Natural killer cell (primary cell): ENCODE measurements at places on chromosomes 1 and 21. TPM values are rescaled to one million over a fixed set of nuclear protein-coding genes. Genes with fewer than 3 reads are reported as not detected.

LCE6A gene
- total RNA-seq, result not detected

DNA sequence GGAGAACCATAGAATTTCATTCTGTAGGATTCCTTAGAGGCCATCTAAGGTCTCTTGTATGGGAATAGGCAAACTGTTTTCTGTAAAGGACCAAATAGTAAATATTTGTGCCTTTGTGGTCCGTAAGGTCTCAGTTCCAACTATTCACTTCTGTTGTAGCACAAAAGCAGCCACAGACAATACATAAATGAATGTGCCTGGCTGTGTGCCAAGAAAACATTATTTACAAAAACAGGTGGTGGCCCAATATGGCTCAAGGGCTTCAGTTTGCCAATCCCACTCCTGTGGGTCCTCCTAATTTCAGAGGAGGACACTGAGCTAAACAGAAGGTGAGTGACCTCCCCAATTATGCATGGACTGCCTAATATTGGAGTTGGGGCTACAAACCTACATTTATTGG, 67.6 kb upstream of the EDEM3 start:
- no peak overlapping the region for H3K4me3 ChIP-seq
- H3K36me3 ChIP-seq, result peaks cover 40% of the 10 kb centered on the region
- DNase-seq, result no peak

CFAP141 gene
- 1.2 TPM for total RNA-seq

DNA sequence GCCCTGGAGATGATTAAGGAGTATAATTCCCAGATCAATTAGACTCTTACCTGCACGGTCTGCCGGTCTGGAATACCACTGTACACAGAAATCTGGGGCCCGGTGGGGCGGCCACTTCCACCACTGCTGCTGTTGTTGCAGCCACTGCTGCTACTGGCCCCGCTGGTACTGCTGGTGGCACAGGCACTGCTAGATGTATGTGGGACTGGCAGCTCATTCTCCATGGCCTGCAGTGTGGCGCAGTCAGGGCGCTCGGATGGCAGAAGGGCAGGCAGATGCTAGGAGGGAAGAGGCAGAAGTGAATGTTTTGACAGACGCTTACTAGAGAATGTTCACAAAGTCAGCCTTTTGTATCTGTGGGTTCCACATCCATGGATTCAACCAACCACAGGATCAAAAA, 54.4 kb upstream of the A3GALT2 start:
- H3K27me3 ChIP-seq, result no peaks in the 10 kb centered on the region
- H3K27ac ChIP-seq, result no peak overlapping the region
- H3K4me1 ChIP-seq, result no peaks in the 10 kb centered on the region
- no peaks in the 10 kb centered on the region for H3K36me3 ChIP-seq
- H3K4me3 ChIP-seq, result no peak overlapping the region
- no peak for DNase-seq

- no peaks in the 10 kb centered on the region for H3K4me1 ChIP-seq
- H3K27ac ChIP-seq, result no peak overlapping the region
- H3K27me3 ChIP-seq, result no peaks in the 10 kb centered on the region
These were observed 148.0 kb downstream of the TSEN15 start for GRCh38 chr1:184199438-184200085.

- peak; percentile 46 for DNase-seq
- H3K36me3 ChIP-seq, result no peaks in the 10 kb centered on the region
- H3K4me1 ChIP-seq, result peaks cover 28% of the 10 kb centered on the region
- no peak overlapping the region for H3K27ac ChIP-seq
These were observed 481 bp downstream of the TAL1 start for GRCh38 chr1:47231301-47232186.

- H3K4me3 ChIP-seq, result peak overlapping the region; percentile 52
- H3K36me3 ChIP-seq, result no peaks in the 10 kb centered on the region
- no peak for DNase-seq
- H3K27ac ChIP-seq, result no peak overlapping the region
- H3K4me1 ChIP-seq, result peaks cover 43% of the 10 kb centered on the region
These were observed 2.5 kb downstream of the TGFBR3 start for GRCh38 chr1:91883470-91883869.

CD2 gene
- total RNA-seq, result 93.4 TPM

RBP7 gene
- 2.3 TPM for total RNA-seq

PEAR1 gene
- 1.4 TPM for total RNA-seq

DCST1 gene
- 0.60 TPM for total RNA-seq

GRCh38 chr1:29136391-29136915, 12.8 kb upstream of the TMEM200B start:
- H3K4me3 ChIP-seq, result no peak overlapping the region
- H3K27me3 ChIP-seq, result no peaks in the 10 kb centered on the region
- H3K27ac ChIP-seq, result no peak overlapping the region
- no peak for DNase-seq
- H3K4me1 ChIP-seq, result no peaks in the 10 kb centered on the region

GRCh38 chr1:235229868-235230267, 68.8 kb upstream of the RBM34 start:
- DNase-seq, result no peak
- H3K4me1 ChIP-seq, result no peaks in the 10 kb centered on the region
- no peaks in the 10 kb centered on the region for H3K27me3 ChIP-seq
- H3K36me3 ChIP-seq, result peaks cover 34% of the 10 kb centered on the region
- no peak overlapping the region for H3K4me3 ChIP-seq

- DNase-seq, result no peak
- H3K27me3 ChIP-seq, result no peaks in the 10 kb centered on the region
- H3K4me3 ChIP-seq, result no peak overlapping the region
- no peak overlapping the region for H3K27ac ChIP-seq
- no peaks in the 10 kb centered on the region for H3K36me3 ChIP-seq
These were observed 299.4 kb downstream of the LRRIQ3 start for GRCh38 chr1:73898540-73898939.

PADI1 gene
- not detected for total RNA-seq

AMY2A gene
- total RNA-seq, result not detected

GRCh38 chr1:191634801-191635508, 523.3 kb upstream of the RGS18 start:
- no peaks in the 10 kb centered on the region for H3K27me3 ChIP-seq
- no peak overlapping the region for H3K27ac ChIP-seq
- DNase-seq, result no peak
- no peak overlapping the region for H3K4me3 ChIP-seq
- no peaks in the 10 kb centered on the region for H3K36me3 ChIP-seq

DNA sequence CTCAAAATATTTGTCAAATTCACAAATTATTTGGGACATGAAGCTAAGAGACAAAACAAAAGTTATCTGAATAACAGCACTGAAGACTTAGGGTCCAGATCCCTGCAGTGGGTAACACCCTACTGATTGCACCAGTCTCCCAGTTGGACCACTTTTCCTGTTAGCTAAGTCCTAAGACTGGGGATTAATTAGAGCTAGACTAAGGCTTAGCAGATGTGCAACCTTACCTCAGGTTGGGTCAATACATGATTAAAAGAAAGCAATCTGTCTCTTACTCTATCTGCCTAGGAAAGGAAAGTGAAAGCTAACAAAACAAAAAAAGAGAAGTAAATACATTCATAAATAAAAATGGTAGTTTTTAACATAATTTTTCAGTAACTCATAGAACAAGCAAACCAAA, 737.2 kb upstream of the CHRM3 start:
- H3K36me3 ChIP-seq, result no peaks in the 10 kb centered on the region
- no peak overlapping the region for H3K4me3 ChIP-seq
- H3K27ac ChIP-seq, result no peak overlapping the region
- no peaks in the 10 kb centered on the region for H3K27me3 ChIP-seq
- H3K4me1 ChIP-seq, result no peaks in the 10 kb centered on the region
- DNase-seq, result no peak

- no peaks in the 10 kb centered on the region for H3K27me3 ChIP-seq
- peaks cover 30% of the 10 kb centered on the region for H3K4me1 ChIP-seq
- H3K4me3 ChIP-seq, result peak overlapping the region; percentile 73
- H3K27ac ChIP-seq, result peak overlapping the region; percentile 83
- no peak for DNase-seq
- no peaks in the 10 kb centered on the region for H3K36me3 ChIP-seq
These were observed 29.8 kb upstream of the A3GALT2 start for GRCh38 chr1:33350611-33351280.

KCNA10 gene
- not detected for total RNA-seq

DNA sequence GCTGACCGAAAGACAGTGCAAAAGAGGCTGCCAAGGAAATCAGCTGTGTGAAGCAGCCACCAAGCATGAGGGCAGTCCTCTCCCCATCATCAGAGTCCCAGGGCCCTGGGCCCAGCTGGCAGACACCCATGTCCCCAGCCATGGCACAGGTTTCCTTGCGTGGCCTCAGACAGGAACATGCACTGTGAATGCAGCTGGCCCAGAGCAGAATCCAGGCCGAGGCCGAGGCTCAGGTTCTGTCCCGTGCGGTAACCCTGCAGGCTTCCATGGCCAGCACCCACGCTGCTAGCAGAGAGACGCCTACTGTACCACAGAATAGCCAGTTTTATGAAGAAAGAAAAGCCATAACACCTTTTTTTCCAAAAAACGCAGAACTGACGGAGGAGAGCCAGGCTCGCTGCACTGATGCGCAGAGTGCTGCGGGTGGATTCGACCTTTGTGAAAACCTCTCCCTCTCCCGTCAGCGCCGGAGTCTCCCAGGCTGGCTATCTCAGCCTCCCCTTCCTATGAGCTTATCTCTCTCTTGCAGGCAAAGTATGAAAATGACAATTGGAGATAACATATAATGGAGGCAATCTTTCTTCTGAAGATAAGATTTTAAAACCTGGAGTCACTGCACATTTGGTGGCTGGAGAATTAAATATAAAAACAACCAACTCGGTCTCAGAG, 106.6 kb downstream of the NPHP4 start:
- H3K36me3 ChIP-seq, result no peaks in the 10 kb centered on the region
- no peak for DNase-seq
- no peaks in the 10 kb centered on the region for H3K27me3 ChIP-seq
- H3K27ac ChIP-seq, result no peak overlapping the region
- no peaks in the 10 kb centered on the region for H3K4me1 ChIP-seq

AADACL4 gene
- total RNA-seq, result not detected

- no peak for DNase-seq
- no peak overlapping the region for H3K4me3 ChIP-seq
- H3K27me3 ChIP-seq, result no peaks in the 10 kb centered on the region
- H3K36me3 ChIP-seq, result peaks cover 27% of the 10 kb centered on the region
These were observed 18.9 kb downstream of the METTL13 start for GRCh38 chr1:171800342-171800741.

DNA sequence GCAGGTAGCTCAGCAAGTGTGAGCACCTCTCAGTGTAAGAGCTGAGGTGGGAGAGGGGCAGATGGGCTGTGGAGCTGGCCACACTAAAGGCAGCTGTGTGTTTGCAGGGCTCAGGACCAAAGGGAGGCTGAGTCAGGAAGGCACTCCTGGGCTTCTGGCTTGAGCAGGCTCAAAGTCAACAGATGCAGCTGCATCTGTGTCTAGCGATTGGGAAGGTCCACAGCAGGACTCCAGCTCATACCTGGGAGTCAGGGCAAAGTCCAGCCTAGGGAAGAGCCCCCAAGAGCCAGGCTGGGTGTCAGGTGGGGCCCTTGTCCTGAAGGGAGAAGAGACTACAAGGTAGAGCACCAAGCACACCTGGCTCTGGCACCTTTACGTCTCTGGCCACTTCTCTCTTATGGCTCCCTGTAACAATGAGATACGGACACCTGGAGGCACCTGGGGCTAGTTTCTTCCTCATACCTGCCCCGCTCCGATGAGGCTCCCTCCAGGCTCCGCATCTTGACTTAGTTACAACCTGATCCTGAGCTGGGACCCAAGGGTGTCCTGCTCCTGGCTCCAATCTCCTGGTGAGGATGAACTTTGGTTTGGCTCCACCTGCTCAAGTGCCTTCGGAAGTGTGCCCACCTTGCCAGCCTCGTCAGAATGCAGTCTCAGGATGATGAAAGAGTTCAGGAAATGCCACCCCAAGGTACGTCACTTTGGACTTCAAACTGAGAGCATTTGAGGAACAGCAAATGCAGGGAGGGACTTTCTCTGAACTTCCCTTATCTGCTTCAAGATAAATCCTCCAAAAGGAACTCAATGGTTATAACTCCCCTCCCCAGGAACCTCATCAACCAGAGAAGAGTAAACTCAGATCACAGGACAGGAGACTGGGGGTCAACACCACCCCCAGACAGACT, 21.5 kb upstream of the SLC2A1 start:
- H3K4me3 ChIP-seq, result no peak overlapping the region
- DNase-seq, result no peak
- H3K27ac ChIP-seq, result no peak overlapping the region
- H3K27me3 ChIP-seq, result no peaks in the 10 kb centered on the region
- no peaks in the 10 kb centered on the region for H3K36me3 ChIP-seq

DNA sequence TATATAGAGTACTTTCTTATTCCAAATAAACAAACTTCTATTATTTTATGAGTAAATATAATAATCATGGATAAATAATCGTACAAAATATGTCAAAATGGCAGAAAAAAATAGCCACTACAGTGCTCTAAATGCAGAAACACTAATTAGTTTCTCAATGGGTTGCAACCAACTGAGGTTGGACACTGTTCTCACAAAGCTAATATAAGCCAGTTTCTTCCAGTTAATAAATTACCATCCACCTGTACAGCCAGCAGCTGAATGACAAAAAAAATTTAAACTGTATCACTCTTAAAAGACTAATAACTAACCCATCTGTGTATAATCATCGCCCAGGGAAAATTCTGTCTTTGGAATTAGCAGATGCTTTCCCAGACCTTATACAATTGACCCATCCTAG, 36.9 kb downstream of the GDAP2 start:
- peaks cover 25% of the 10 kb centered on the region for H3K36me3 ChIP-seq
- H3K27ac ChIP-seq, result no peak overlapping the region
- H3K4me3 ChIP-seq, result no peak overlapping the region
- H3K27me3 ChIP-seq, result no peaks in the 10 kb centered on the region

DNA sequence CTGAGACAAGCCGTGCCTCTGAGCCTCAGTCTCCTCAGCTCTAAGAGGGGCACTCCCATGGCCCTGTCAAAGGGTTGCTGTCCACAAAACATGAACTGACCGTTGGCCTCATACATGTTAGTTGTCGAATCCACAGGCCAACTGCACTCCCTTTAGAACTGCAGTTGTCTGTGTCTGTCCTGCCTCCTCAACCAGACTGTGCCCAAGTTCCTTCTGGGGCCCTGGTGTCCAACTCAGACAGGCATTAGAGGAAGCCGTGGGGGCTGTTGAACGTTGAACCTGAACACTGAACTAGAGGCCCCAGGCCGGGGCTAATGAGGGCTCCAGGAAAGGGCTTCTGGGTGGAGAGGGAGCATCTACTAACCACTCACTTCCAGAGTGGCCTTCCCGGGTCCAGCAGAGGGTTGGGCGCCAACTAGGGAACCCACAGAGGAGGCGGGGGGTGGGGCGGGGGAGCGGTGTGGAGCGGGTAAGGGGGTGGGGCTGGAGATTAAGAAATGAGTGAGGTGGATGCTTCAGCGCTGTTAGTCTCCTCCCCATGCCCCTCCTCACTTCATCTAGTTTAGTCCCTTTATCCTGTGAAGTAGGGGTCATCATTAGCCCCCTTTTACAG, at the start of gene RAB42:
RAB42 (plus strand) TSS at position 558 of the 613 bp plus-strand sequence. CDS start 247 bp downstream, outside the sequence.
- H3K36me3 ChIP-seq, result no peaks in the 10 kb centered on the region
- H3K27me3 ChIP-seq, result peaks cover 5% of the 10 kb centered on the region
- H3K4me3 ChIP-seq, result no peak within 1 kb of the TSS
- H3K4me1 ChIP-seq, result peaks cover 10% of the 10 kb centered on the region
- DNase-seq, result no peak

GRCh38 chr1:231705806-231706760, 79.5 kb downstream of the DISC1 start:
- no peak overlapping the region for H3K4me3 ChIP-seq
- no peak overlapping the region for H3K27ac ChIP-seq
- no peaks in the 10 kb centered on the region for H3K4me1 ChIP-seq
- H3K36me3 ChIP-seq, result no peaks in the 10 kb centered on the region
- DNase-seq, result no peak

ANGPTL1 gene
- not detected for total RNA-seq
